WTC11 (cell line): ENCODE measurements at places on chromosomes 2 and 18.

DNA sequence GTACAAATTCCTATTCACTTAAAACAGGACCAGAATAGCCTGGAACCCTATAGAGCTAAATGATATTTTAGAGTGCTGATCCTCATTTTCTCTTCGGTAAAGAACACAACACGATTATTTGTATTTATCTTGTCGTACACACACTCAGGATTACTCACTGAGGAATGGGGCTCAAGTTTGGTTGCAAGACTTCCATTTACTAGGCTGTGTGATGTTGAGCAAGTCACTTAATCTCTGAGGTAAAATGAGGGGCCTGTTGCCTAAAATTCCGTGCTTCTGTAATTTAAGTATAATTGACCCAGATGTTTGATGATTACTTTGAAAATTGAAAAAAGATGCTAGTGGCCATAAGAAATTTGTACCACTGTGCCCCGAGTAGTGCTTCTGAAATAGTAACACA lies 42.6 kb upstream of the MAP4K3 start:
- no peak for DNase-seq

- no peak for DNase-seq
These were observed 9.2 kb downstream of the ALLC start for GRCh38 chr2:3667151-3667631.

- peak; percentile 36 for DNase-seq
These were observed 19.1 kb downstream of the HDAC4 start for GRCh38 chr2:239381709-239382134.

DNA sequence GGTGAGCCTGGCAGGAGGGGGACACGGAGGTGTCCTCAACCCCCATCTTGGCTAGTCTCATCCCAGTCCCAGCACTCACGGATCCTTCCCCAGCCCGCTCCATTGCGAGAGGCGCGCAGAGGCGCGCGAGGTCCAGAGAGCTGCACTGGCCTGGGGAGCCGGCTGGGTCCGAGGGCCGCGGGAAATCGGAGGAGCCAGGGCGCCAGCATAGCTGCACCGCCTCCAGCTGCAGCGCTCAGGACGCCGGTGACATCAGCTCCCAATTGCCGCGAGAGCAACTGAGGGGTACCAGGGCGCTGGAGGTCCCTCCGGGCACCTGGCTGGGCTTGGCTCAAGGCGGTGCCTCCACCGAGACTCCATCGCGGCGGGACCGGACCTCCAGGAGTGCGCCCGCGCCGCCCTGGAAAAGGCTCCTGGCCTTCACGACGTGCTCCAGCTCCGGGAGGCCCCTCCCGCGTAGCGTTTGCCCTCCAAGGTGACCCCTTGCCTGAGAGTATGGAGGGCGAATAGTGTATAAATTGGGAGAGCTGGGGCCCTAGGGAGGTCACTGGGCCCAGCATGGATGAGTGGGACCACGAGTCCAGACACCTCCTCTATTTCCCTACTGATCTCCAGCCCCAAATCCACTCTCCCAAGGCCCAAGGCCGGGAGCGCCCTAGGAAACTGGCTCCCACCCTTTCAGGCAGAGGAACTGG lies 5.5 kb downstream of the RTKN start:
- no peak for DNase-seq

DNA sequence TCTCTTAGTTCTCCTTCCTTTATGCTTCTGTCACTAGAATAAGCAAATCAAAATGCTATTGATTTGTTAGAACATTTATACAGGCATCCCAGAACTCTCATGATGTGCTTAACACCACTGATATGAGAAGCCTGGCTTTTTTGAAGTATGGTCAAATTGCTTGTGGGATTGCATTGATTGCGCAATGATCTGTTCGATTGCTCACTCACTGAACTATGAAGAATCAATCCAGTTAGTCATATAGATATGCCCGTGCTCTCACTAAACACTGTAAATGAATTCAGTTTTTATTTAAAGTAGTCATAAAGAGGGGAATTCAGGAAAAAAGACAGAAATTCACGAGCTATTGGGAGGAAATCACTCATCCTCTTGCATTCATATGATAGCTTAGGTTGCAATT lies 1237.8 kb downstream of the SUCLG1 start:
- no peak for DNase-seq
